ENCODE measurements at places on chromosomes 5 and 9.

- DNase-seq, result no peak
These were observed 27.3 kb upstream of the DAP start for GRCh38 chr5:10788358-10788757.

GRCh38 chr5:181246276-181247049 lies 2.8 kb upstream of the RACK1 start:
- peak; percentile 92 for DNase-seq

GRCh38 chr5:173488144-173488543 lies 128.3 kb downstream of the BOD1 start:
- DNase-seq, result no peak

- no peak for DNase-seq
These were observed 146.1 kb downstream of the PBX3 start for GRCh38 chr9:125893277-125893676.

GRCh38 chr9:7811677-7812076 lies 12.1 kb upstream of the DMAC1 start:
- DNase-seq, result no peak

- no peak for DNase-seq
These were observed 32.1 kb upstream of the CLINT1 start for GRCh38 chr5:157890836-157891597.

- DNase-seq, result no peak
These were observed 193.8 kb downstream of the SLIT3 start for GRCh38 chr5:169106911-169107706.

DNA sequence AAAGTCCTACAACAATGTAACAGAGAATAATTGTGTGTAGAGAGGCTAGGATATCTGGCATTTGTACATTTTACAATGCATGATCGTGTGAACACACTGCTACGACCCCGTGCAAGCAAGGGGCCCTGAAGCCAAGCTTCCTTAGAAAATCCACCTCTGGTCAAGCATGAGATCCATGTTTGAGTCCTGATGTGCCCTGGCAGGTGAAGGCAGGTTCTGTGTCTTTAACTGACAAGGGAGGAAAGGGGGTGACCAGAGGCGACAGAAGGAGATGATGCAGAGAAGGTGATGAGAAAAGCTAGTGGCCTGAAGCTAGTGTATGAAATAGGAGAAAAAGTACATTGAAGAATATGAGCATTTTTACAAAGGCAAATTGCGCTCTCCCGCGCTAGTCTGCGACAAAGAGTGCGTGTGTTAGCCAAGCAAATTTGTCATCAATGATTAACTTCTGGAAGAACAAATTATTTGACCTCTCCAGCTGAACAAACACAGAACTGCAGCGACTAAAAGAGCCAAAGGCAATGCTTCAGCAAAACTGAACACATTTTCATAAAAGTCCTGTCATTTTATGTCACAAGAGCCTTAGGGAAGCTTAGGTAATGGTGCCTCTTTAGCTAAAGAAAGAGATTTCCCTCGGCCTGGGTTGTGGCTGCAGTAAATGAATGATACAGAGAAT lies 101.7 kb upstream of the DAPK1 start:
- DNase-seq, result no peak

DNA sequence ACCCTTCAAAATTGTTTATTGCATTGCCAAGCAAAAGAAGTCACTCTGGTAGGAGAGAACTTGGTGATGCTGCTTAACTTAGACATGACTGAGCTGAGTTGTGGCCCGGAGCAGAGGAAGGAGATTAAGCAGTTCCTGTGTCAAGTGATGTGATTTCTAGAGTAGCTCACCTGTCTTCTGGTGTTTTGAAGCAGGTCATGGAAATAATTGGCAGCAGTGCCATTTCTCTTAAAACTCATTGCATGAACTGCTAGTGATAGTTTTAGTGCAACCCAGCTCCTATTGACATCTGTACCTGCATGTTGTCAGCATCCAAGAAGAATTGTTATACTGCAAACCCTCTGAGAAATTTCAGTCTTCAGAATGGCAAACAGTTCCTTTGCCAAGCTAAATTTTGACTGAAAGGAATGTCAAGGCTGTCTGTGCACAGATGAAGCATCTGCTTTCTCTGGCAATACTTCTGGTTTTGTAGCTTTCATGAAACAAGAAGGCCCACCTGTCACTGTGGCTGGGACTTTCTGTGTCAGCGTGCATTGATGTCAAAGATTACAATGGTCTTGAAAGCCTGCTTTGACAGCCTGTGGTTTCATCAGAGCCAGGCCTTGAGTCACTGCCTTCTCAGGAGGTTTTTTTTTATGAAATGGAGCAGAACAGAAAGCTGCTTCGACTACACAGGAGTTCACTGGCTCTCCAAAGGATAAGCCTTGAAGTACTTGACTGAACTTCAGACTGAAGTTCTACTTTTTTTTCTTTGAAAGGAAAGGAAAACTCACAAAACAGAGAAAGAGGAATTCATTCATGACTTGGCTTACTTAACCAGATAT lies 90.6 kb downstream of the RALGPS1 start:
- peak; percentile 76 for DNase-seq

GRCh38 chr5:72465601-72466563 lies 41.3 kb downstream of the ZNF366 start:
- DNase-seq, result no peak

GRCh38 chr9:117763314-117763713 lies 59.1 kb downstream of the TLR4 start:
- DNase-seq, result no peak

GRCh38 chr5:96978812-96979449 lies 43.1 kb downstream of the LNPEP start:
- no peak for DNase-seq

GRCh38 chr5:11329679-11330078 lies 568.6 kb upstream of the DAP start:
- no peak for DNase-seq

DNA sequence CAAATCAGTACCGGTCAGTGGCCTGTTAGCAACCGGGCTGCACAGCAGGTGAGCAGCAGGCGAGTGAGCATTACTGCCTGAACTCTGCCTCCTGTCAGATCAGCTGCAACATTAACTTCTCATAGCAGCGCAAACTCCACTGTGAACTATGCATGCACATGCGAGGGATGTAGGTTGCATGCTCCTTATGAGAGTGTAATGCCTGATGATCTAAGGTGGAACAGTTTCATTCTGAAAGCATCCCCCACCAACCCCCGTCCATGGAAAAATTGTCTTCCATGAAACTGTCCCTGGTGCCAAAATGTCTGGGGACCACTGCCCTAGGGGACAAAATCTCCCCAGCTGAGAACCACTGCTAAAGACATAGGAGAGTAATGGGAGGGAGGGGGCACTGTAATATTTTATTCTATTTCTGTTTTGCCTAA lies 51.1 kb downstream of the P4HA2 start:
- no peak for DNase-seq

DNA sequence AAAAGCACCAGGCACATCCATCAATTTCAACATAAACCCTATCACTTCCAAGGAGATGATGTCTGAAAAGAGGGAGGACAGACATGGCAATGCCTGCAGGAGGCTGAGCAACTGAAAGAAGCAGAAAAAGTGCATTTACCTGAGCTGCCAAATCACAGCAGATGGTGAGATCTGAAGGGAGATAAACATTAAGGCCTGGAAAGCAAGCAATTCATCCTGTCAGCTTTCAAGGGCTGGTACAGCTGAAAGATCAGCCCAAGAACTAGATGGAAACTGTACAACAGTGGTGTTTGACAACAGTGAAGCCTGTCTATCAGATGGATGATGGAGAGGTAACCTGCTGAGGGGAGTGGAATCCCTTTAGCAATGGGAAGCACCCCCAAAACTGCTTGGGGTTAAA lies 433.2 kb upstream of the ZNF608 start:
- DNase-seq, result no peak

DNA sequence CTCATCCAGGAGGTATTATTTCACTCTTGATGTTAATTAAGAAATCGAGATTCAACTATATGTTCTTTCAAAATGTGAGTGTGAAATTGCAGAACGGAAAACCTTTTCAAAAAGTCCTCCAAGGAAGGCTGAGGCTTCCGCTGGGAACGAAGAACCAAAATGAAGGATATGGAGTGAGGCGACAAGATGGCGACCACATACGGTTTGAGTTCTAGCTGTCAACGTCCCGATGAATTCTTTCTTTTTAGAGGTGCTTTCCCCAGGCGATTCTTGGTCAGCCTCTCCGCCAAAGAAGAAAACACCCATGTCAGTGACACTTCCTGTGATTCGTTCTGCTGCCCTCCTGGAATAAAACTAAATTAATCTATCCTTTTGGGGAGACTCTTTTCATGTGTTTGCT lies 78.3 kb upstream of the ADAMTS16 start:
- no peak for DNase-seq

DNA sequence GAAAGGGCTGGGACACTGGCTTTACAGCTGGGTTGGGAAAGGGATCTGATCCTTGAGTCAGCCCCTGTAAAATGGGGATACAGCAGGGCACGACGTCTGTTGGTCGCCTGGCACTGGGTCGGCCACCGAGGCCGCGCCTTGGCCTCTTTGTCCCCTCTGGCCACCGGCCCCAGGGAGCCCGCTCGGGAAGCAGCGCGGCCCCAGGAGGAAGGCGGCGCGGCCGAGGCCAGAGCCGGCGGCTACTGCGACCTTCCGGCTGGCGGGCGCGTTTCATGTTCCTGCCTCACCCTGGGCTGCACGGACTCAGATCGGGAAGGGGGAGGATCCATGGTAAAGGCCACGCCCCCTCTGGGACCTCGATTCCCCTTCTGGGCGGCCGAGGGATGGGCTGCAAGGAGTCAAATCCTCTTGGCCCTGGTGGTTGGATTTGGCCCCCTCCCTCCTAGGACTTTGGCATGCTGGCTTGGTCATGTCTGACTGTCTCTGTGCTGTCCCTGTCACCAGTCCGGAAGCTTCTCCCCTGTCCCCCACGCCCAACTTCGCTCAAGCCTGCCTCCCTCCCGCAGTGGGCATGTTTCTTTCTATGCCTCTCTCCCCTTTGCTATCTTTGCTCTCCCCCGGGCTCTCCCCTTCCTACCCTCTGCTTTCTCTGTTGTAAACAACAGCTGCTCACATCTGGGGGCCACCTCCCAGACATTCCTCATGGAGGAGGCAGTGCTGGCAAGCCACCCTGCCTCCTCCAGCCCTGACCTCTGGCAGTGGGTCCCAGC lies 25.8 kb downstream of the FPGS start:
- DNase-seq, result peak; percentile 66

- peak; percentile 50 for DNase-seq
These were observed 881 bp upstream of the B4GALT1 start for GRCh38 chr9:33167972-33168461.

GRCh38 chr9:4207881-4208615 lies 91.8 kb downstream of the GLIS3 start:
- peak; percentile 56 for DNase-seq

Measured in thyroid gland (tissue), 4 donors.